ENCODE measurements at places on chromosomes 3 and 15. TPM values are rescaled to one million over a fixed set of nuclear protein-coding genes. Genes with fewer than 3 reads are reported as not detected.

GNB4 gene
- polyA plus RNA-seq: 22.2 TPM

CCR5 gene
- not detected for polyA plus RNA-seq

SNTN gene
- polyA plus RNA-seq: not detected

ADGRG7 gene
- polyA plus RNA-seq: not detected

SLC2A2 gene
- polyA plus RNA-seq: not detected

COL6A5 gene
- polyA plus RNA-seq: not detected

HYKK gene
- polyA plus RNA-seq: 1.0 TPM
